ENCODE measurements at places on chromosomes 1 and 21.

GRCh38 chr1:25691211-25691610, 74.6 kb downstream of the MAN1C1 start:
- no peak for DNase-seq

DNA sequence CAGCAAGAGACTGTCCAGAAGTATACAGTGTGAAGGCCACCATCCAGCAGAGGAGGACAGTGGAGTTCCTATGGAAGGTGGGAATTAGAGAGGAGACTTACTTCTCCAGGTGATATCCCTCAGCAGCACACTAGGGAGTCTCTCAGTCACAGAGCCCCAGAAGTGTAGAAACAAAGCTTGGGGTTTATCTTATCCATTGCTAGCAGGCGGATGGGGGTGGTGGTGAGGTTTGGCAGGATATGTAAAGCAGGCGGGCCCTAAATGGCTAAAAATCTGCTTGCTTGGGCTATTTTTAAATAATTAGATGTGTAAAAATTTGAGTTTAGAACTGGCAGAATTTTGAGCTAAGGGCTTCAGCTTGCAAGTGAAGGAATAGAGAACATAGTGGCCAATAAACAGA, 50.1 kb upstream of the RGS18 start:
- no peak for DNase-seq

DNA sequence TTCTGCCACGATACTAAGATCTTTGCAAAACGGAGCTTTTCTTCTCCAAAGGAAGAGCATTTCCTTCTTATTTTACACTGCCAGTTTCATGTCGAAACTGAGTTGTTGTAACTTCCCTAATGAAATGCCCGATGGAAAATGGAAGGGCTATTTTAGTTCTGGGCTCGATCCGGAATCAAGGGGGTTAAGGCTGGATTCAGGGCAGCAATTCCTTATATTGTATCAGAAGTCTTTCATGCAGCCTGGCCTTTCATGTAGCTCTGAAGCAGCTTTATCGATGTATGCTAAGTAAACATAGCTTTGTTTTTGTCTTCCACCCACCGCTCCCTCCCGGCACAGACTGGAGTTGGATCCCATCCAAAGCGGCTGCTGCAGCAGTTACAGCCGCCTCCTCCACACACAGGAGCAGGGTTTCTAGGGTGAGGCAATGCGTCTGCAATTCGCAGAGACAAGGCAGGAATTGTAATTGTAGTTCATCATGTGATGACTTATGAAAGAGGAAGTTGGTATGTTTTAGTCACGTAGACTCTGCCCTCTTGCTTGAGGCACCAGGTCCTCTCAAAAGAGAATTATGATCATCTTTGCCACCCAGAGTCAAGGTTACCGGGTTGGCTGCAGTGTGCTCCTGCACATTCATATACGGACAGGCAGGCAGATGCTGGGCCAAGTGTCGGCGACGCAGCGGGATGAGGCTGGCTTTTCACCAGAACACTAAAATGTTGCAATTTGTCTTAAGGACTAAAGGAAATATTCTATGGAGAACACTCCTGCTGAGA, 2.6 kb upstream of the IRF2BP2 start:
- DNase-seq, result peak; percentile 99

GRCh38 chr1:201309416-201309815, 26.1 kb downstream of the PKP1 start:
- DNase-seq, result peak; percentile 89

GRCh38 chr1:19205403-19205802, 4.7 kb downstream of the UBR4 start:
- DNase-seq, result no peak

DNA sequence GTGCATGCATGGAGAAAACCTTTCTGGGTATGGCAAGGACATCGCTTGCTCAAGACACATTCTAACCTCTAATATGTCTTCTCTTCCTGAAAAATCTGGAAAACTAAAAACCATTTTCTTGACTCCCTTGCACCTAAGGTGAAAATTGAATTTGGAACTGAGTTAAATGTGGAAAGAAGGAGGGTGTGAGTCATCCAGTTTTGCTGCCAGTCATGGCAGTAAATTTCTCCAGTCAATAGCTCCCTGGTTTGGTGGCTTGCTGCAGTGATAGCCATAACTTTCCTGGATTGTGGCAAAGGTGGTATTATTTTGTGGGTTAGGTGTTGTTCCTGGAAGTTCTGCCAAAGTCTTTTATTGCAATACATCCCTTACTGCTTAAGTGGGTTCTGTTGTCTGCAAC, 2.5 kb downstream of the ZCCHC17 start:
- DNase-seq, result peak; percentile 8

DNA sequence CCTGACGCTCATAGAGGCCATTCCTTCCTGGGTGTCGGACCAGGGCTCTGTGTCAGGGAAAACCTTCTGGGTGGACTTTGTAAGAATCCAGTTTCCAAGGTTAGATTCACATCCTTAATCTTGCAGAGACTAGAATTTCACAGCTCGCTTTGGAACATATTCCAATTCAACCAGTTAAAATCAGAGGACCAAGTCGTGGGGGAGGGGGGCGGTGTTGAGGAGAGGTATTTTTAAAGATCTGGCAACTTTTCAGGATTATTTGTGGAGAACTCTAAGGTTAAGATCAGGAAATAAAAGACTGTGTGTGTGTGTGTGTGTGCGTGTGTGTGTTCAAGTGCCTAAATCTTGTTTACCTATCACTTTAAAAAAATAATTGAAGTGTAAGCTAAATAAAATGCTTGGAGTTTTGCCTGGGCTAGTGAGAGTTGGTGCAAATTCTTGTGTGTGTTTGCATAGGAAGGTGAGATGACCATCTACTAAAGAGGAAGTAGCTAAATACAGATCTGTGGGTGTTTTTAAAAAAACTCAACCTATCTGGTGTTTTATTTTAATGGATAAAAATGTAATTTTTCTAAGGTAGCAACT, 21.8 kb downstream of the TENT5C start:
- no peak for DNase-seq

GRCh38 chr1:16446116-16446515, 5.6 kb downstream of the NECAP2 start:
- no peak for DNase-seq

GRCh38 chr1:185680453-185680852, 53.7 kb upstream of the HMCN1 start:
- no peak for DNase-seq

GRCh38 chr1:3121401-3122210, 52.6 kb downstream of the PRDM16 start:
- no peak for DNase-seq

- no peak for DNase-seq
These were observed 221.9 kb downstream of the MRPL39 start for GRCh38 chr21:25385341-25385740.

- DNase-seq, result peak; percentile 35
These were observed at the start of gene CAMK1G for GRCh38 chr1:209583408-209583807. Gene CAMK1G, plus strand, starts transcription at chr1:209583714. Its CDS starts 11,270 bp downstream, at chr1:209594984.

DNA sequence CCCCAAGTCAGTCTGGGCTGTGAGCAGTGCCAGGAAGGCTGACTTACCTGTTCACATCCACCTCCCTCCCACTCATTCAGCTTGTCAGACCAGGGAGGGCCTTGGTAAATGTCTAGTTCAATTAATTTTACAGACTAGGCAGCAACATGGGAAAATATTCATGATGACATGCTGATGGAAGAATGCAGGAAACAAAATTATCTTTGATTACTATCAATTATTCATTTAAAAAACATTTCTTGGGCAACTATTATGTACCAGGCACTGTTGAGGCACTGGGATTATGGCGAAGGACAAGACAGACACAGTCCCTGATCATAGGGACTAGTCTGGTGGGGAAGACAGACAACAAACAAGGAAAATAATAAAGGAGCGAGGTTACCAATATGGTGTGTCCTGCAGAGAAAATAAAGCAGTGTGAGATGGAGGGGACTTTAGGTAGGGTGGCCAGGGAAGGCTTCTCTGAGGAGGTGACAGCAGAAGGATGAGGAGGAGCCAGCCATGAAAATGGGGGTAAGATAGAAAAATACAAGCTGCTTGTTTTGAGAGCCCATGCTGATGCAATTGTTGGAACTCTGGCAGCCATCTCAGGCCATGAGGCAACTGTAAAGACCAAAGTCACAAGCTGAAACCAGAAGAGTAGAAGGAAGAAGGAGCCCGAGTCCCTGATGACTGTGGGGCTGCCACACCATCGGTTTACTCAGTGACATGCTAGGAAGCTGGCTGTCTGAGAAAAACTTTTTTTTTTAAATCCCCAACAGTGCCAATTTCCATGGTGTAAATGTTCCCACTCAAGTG, 14.0 kb downstream of the TRIM62 start:
- DNase-seq, result no peak

GRCh38 chr1:44653107-44653964, 20.9 kb downstream of the TMEM53 start:
- no peak for DNase-seq

DNA sequence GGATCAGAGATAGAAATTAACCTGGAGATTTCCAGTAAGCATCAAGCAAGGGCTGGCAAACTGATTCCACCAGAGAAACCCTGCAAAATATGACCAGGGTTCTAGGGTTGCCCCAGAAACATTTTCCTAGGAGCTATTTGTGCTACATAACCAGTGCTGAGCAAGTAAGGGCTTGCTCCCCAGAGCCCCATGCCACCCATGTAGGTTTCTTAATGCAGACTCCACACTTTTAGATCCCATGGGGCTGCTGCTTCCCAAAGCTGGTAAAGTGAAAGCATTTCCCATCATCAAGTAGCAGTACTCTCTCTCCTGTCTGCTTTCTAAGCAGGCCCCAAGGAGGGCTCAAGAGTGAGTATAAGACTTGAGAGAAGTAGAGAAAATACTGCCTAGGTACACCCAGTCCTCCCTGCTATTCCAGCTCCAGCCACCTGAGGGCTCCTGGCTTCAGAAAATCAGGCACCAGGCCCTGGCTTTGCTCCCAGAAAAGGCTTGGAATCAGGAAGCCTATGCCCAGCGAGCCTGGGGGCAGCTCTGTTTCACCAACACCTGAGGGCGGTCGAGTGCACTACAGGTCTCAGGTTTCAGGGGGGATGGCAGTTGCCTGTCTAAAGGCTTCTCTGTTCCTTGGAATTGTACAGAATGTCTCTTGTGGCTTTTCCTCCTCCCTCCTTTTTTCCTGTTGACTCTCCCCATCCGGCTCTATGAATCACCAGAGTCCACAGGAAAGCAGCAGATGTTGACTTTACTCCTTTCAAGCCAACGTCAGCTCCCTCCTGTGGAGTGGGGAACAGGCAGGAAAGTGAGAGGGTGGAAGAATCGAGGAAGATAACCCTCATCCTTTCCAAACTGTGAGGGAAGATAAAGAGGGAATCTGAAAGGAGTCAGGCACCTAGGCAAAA, 6.2 kb upstream of the ANKRD35 start:
- DNase-seq, result peak; percentile 99

DNA sequence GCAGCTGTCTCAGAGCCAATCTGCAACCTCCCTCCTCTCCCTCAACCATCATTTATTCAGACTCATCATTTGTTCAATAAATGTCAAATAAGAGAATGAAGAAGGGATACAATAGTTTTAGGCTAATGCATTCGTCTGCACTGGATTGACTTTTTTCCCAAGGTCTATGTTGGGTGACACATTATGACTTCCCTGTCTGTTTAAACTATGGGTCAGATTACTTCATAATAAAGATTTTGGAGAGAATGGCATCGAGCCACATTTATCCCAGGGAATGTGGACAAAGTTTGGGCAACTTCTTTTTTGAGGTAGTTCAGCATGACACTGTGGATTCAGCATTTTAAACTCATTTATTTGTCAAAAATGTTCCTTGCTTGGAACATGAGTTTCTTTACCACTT, 107.4 kb upstream of the ADGRL2 start:
- no peak for DNase-seq

DNA sequence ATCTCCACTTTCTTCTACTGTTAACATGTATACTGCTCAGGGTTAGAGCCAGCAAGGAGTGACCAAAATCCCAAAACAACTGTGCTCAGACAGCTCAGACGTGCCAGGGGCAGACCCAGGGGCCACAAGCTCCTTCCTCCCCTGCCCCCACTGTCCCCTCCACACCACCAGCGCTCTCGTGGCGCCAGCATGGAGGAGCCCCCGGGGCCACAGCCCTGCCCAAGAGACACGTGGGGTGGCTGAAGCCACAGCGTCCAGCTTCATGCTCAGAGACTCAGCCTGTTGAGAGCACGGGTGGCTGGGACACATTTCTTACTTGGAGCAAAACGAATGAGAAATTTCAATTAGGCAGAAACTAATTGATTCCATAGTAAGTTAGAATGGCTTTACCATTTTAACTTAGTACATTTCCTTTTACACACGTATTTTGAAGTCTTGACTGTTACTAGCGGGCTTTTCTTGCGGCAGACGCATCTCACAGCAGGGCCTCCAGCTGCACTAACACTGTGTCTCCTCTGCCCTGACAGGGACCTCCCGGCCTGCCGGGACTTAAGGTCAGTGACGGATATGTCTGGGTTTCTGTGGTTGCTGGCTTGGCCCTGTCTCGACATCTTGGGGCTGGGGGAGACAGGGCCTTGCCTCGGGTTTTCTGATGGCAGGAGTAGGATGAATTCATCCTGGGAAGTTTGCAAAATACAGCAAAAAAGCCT, 54.2 kb downstream of the SLC19A1 start:
- DNase-seq, result no peak

GRCh38 chr21:18461743-18462142, 58.2 kb upstream of the TMPRSS15 start:
- DNase-seq, result no peak

GRCh38 chr1:180267761-180268555, 37.9 kb downstream of the LHX4 start:
- DNase-seq, result no peak

DNA sequence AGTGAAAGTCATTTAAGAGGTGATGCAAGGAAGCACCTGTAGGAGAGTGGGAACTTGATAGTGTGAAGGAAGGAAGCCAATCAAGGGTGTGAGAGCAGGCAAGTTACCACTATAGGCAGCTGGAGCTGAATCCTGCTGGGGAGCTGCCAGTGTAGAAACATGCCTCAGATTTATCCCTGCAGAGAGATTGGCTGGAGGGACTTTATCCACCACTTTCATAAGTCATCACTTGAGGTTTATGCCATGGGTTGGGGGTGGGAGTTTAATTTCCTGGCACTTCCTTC, 443.6 kb downstream of the PLPP3 start:
- no peak for DNase-seq

- DNase-seq, result peak; percentile 58
These were observed 108.7 kb downstream of the PRDM2 start for GRCh38 chr1:13808729-13809131.

GRCh38 chr1:117295001-117295400, 72.2 kb upstream of the MAN1A2 start:
- DNase-seq, result no peak

GRCh38 chr21:46181953-46182547, 2.2 kb downstream of the SPATC1L start:
- DNase-seq, result no peak

Data from foreskin keratinocyte (primary cell).